GM12878 (cell line): ENCODE measurements at places on chromosomes 4 and X.
A peak's percentile ranks its signal among the peaks of the same experiment; 100 is the strongest.

DNA sequence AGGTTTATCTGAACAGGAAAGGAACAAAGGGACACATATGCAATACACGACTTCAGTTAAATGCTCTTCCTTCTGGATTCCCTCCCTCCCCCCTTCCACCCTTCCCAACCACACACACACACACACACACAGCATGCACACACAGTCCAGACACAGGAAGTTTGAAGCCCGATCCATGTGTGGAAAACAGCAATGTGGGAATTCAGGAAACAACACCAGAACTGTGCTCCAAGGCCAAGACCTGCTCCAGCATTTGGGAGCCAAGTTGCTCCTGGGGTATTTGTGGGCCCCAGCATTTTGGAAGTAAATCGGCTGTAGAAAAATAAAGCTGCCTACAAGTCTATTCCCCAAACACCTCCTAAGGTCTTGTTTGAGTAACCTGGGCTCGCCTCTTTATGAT is 5.6 kb upstream of the AMOT start:
- no peak for DNase-seq
- H3K36me3 ChIP-seq = no peaks in the 10 kb centered on the region
- peaks cover 8% of the 10 kb centered on the region for H3K4me1 ChIP-seq

DNA sequence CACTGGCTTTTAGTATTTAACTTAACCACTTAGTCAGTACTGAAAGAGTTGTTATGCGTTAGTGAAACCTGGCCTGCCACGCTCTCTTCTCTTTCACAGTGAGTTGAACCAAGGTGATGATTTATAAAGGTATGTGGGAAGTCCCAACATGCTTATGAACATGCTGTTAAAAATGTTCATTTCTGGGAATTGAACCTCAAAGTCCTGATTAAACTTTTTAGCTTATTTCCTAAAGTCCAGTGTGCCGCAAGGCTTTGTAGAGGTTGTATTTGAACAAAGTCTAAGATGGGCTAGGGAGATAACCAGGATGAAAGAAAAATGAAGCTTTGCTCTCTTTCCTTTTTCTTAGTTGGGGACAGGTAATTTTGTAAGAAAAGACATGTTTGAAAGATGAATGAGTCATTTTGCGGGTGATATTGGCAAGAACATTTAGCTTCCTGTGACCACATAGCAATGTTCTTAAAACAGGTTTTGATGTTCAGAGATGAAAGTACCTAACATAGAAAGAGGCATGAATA is 270.3 kb downstream of the DTHD1 start:
- no peaks in the 10 kb centered on the region for H3K36me3 ChIP-seq
- H3K27ac ChIP-seq = peak overlapping the region; percentile 90
- peak; percentile 69 for DNase-seq
- H3K4me3 ChIP-seq = no peak overlapping the region

DNA sequence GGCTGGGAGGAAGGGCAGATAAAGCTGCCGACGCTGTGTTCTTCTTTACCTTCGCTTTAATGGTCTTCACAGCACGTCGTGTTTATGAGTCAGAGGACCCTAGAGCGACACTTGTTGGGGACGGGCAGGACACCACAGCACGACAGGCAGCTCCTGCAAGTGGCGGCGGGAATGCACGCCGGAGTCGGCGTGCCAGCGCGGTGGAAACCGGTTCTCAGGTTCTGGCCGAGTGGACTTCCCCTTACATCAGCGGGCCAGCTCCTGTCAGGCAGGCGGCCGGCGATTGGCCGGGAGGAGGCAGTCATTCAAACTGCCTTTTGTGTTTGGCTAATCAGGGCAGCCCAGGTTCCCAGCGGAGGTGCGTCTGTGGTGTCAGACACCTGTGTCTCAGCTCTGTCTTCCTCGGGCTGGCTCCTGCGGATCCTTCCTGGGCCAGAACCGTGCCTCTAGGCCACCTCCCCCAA is 150.9 kb downstream of the SHROOM3 start:
- no peak overlapping the region for H3K27ac ChIP-seq
- no peaks in the 10 kb centered on the region for H3K36me3 ChIP-seq
- peaks cover 12% of the 10 kb centered on the region for H3K27me3 ChIP-seq
- H3K4me1 ChIP-seq = no peaks in the 10 kb centered on the region
- no peak overlapping the region for H3K4me3 ChIP-seq
- DNase-seq = no peak

DNA sequence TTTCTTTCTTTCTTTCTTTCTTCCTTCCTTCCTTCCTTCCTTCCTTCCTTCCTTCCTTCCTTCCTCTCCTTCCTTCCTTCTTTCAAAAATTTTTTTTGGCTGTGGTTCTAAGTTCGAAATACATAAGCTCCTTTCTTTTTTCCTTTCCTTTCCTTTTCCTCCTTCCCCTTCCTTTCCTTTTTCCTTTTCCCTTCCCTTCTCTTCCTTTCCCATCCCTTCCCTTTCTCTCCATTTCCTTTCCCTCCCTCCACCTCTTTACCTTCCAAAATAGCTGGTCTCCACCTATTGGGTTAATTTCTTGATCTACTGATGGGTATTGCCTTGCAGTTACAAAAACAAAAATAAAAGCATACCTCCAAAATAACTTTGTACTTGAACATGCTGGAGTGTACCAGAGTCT is 73.4 kb upstream of the GPRIN3 start:
- no peak overlapping the region for H3K4me3 ChIP-seq
- no peak overlapping the region for H3K27ac ChIP-seq
- H3K36me3 ChIP-seq = no peaks in the 10 kb centered on the region
- no peaks in the 10 kb centered on the region for H3K4me1 ChIP-seq
- no peak for DNase-seq

GRCh38 chrX:119118780-119119395 is 8.7 kb downstream of the KIAA1210 start:
- no peak overlapping the region for H3K27ac ChIP-seq
- H3K36me3 ChIP-seq = no peaks in the 10 kb centered on the region
- no peak overlapping the region for H3K4me3 ChIP-seq
- DNase-seq = no peak
- no peaks in the 10 kb centered on the region for H3K4me1 ChIP-seq

- no peak for DNase-seq
- no peaks in the 10 kb centered on the region for H3K4me1 ChIP-seq
- H3K27ac ChIP-seq = no peak overlapping the region
- H3K27me3 ChIP-seq = no peaks in the 10 kb centered on the region
- H3K4me3 ChIP-seq = no peak overlapping the region
Observed at GRCh38 chr4:71210823-71211222, 128.0 kb upstream of the SLC4A4 start.

DNA sequence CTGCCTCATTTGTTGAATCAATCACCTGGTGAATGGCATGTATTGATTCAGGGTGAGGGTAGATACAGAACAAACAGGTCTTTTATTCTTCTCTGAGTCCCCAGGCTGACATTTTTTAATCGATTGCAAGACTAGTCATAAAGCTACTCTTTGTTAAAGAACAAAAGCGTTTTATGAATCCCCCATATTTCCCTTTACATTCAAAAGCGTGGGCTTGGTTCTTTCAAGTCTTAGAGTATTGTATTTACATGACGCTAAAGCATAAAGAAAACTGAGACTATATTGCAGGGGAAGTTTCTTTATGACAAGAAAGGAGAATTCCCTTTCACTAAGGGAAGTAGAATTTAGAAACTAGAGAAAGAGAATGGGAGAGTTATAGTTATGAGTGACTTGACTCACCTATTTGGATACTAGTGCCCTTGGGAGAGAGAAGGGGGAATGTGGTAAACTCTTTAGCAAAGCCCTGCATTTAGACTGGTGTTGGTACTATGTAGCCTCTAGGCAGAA is 69.3 kb upstream of the PDE5A start:
- H3K27me3 ChIP-seq = no peaks in the 10 kb centered on the region
- H3K36me3 ChIP-seq = no peaks in the 10 kb centered on the region
- H3K27ac ChIP-seq = no peak overlapping the region

GRCh38 chrX:18210470-18210869 is 10.2 kb downstream of the BEND2 start:
- no peak for DNase-seq
- H3K36me3 ChIP-seq = no peaks in the 10 kb centered on the region
- H3K4me1 ChIP-seq = no peaks in the 10 kb centered on the region
- H3K4me3 ChIP-seq = no peak overlapping the region

DNA sequence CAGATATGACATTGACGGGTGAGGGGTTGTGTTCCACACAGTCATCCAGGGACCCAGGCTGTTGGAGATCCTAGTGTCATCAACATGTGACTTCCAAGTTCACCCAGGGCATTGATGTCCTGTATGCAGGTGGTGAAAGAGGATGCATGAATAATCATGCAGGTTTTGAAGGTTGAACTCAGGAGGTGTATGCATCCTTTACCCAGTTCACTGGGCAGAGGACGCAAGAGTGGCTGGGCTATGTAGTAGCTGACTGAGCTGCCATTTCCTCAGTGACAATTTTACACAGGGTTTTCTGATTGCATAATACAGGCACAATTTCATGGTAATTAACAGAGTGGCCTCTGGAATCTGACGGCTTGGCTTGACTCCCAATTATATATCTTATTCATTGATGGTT is 323.0 kb downstream of the HS3ST1 start:
- no peak overlapping the region for H3K27ac ChIP-seq
- no peaks in the 10 kb centered on the region for H3K4me1 ChIP-seq
- H3K4me3 ChIP-seq = no peak overlapping the region
- no peak for DNase-seq
- H3K27me3 ChIP-seq = no peaks in the 10 kb centered on the region

- no peak for DNase-seq
- no peaks in the 10 kb centered on the region for H3K36me3 ChIP-seq
- no peaks in the 10 kb centered on the region for H3K27me3 ChIP-seq
- H3K4me3 ChIP-seq = no peak overlapping the region
Observed at GRCh38 chr4:45030059-45030458, 303.7 kb upstream of the GNPDA2 start.

DNA sequence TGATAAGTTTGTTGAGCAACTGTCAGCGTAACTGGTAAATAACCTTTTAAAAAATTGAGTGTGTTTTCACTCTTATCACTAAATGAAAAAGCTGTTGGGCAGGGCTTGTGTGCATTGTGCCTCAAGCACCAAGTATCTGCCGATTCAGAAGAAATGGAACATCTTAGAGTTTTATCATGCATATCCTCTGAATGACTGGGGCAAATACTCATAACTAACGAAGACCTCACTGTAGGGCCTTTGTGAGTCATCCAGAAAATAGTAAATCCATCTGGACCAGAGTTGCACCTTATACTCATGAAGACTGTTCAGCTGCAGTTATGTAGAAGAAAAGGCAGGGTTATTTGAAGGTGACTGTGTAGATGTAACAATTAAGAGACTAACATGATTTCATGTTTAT is 222.1 kb downstream of the CAMK2D start:
- no peak overlapping the region for H3K27ac ChIP-seq
- H3K4me1 ChIP-seq = no peaks in the 10 kb centered on the region
- no peaks in the 10 kb centered on the region for H3K36me3 ChIP-seq
- H3K4me3 ChIP-seq = no peak overlapping the region

DNA sequence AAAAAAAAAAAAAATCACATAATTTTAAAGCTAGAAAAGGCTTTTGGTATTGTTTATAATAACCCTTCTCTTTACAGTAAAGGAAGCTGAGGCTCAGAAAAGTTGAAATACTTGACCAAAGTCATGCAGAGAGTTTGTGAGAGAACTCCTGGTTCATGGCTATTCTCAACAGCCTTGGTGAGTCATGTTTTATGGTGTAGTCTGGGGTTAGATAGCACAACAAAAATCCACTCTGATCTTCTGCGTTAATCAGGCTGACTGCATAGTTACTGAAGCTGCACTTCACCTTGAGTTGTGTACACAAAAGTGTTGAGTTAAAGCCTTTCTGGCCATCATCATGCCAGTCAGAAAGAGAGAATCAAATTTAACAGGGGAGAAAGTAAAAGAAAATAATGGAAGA is 19.3 kb upstream of the SFRP2 start:
- no peak for DNase-seq
- no peaks in the 10 kb centered on the region for H3K27me3 ChIP-seq
- no peak overlapping the region for H3K4me3 ChIP-seq
- no peak overlapping the region for H3K27ac ChIP-seq
- H3K4me1 ChIP-seq = no peaks in the 10 kb centered on the region

DNA sequence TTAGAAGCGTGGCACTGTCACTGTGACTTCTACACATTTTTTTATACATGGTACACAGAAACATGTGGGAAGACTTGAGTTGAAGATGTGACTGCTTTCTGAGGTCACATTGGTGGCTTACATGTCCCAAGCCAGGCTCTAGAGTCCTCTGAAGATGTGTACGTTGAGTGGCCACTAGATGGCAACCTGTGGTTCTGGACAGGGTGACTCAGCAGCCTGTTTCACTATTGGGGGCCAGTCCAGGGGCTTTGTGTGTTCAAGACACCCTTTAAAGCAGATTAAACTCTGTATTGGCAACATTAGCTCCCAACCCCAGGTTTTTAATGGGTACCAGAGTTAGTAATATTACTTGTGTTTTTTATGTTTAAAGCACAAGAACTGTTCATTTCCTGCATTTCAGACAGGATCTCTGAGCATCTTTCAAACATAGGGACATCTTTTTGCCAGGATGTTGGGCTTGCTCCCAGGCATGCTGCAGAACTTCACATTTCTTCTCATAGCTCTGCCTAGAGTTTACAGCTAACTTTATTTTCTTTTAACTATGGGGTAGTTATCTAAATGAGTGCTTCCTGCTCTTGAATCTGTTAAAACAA is 53.0 kb downstream of the DCUN1D4 start:
- DNase-seq = peak; percentile 34
- peak overlapping the region; percentile 66 for H3K27ac ChIP-seq
- no peaks in the 10 kb centered on the region for H3K27me3 ChIP-seq
- H3K36me3 ChIP-seq = peaks cover 4% of the 10 kb centered on the region; the same call in 1 of the 2 replicates
- H3K4me1 ChIP-seq = peaks cover 10% of the 10 kb centered on the region; the same call in 1 of the 2 replicates

DNA sequence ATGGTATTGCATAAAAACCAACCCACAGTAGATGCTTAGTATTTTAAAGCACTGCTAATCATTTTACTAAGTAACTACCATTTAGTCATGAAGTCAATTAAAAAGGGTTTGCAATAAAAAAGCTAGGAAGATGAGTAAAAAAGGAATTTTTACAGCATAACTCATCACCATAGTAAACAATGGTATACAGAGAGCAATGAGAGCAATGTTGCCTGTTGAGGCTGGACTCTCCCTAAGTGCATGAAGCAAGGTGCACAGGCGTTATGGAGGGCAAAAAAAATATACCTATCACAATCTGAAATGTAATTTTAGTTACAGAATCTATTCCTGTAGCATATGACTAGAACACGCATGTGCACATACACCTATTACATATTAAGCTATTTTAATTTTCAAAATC is 129.6 kb upstream of the BMP3 start:
- no peak for DNase-seq
- H3K27me3 ChIP-seq = no peaks in the 10 kb centered on the region
- H3K36me3 ChIP-seq = no peaks in the 10 kb centered on the region
- peaks cover 7% of the 10 kb centered on the region for H3K4me1 ChIP-seq
- no peak overlapping the region for H3K27ac ChIP-seq

GRCh38 chr4:86556791-86557415 is 37.2 kb upstream of the PTPN13 start:
- no peaks in the 10 kb centered on the region; the same call in 1 of the 2 replicates for H3K27me3 ChIP-seq
- no peaks in the 10 kb centered on the region for H3K36me3 ChIP-seq
- no peak for DNase-seq
